ENCODE measurements at places on chromosomes 7 and 10. TPM values are rescaled to one million over a fixed set of nuclear protein-coding genes. Genes with fewer than 3 reads are reported as not detected.

The PILRA gene
- total RNA-seq = 1.8 TPM

The ZNF853 gene
- 20.7 TPM for total RNA-seq

The AKR1D1 gene
- not detected for total RNA-seq

The UNC5B gene
- total RNA-seq = 10.9 TPM

The TFR2 gene
- 6.2 TPM for total RNA-seq

The MEOX2 gene
- 19.1 TPM for total RNA-seq

The CHRM2 gene
- total RNA-seq = 1.4 TPM

The ZNF467 gene
- total RNA-seq = 4.6 TPM
